Activated naive CD4-positive, alpha-beta T cell treated with anti-CD3 and anti-CD28 coated beads for 36 hours (primary cell): ENCODE measurements at places on chromosomes 7 and 10. TPM values are rescaled to one million over a fixed set of nuclear protein-coding genes. Genes with fewer than 3 reads are reported as not detected.

GRCh38 chr7:36863901-36864701 is 139.8 kb upstream of the AOAH start:
- no peak overlapping the region for H3K4me3 ChIP-seq
- H3K27ac ChIP-seq, result no peak overlapping the region
- H3K27me3 ChIP-seq, result no peaks in the 10 kb centered on the region
- peaks cover 77% of the 10 kb centered on the region for H3K36me3 ChIP-seq
- no peak for DNase-seq

DNA sequence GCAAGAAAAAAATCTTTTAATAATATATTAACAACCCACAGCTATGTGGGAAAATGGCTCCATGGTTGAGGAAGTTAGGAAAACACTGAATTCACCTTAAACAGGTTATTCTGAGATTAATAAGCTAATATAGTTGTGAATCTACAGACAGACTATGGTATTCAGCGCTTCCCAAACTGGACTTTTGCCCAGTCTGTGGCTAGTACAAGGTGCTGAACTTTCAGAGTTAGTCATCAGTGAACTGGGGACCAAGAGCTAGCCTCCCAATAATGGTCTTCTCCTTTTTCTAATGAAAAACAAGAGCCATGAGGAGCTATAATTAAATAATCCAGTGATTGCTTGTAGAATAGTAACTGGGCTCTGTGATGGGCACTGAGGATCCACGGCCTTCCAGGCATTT is 65.3 kb downstream of the FRMPD2 start:
- no peak overlapping the region for H3K27ac ChIP-seq
- H3K4me3 ChIP-seq, result no peak overlapping the region
- DNase-seq, result no peak
- H3K36me3 ChIP-seq, result no peaks in the 10 kb centered on the region

DNA sequence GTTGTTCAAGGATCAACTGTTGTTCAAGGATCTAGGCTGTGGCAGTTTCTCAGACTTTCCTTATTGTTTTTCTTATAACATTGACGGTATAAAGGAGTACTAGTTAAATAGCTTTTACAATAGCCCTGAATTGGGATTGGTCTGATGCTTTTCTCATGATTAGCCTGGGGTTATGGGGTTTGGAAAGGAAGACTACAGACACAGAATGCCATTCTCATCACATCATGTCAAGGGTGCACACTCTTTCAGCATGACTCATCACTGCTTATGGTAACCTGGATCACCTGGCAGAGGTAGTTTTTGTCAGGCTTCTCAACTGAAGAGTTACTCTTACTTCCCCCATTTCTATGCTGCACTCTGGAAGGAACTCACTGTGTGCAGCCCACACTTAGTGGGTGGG is 194.2 kb upstream of the NPSR1 start:
- no peak overlapping the region for H3K4me3 ChIP-seq
- no peaks in the 10 kb centered on the region for H3K4me1 ChIP-seq
- H3K27me3 ChIP-seq, result no peaks in the 10 kb centered on the region
- H3K36me3 ChIP-seq, result no peaks in the 10 kb centered on the region
- no peak overlapping the region for H3K27ac ChIP-seq

- DNase-seq, result peak; percentile 65
- H3K4me3 ChIP-seq, result no peak overlapping the region
- H3K4me1 ChIP-seq, result peaks cover 20% of the 10 kb centered on the region
- H3K27me3 ChIP-seq, result no peaks in the 10 kb centered on the region
- no peaks in the 10 kb centered on the region for H3K36me3 ChIP-seq
Observed at GRCh38 chr10:33211106-33211878, 123.2 kb downstream of the NRP1 start.

Gene ITGA8
- total RNA-seq, result not detected
